HepG2 (cell line): ENCODE measurements at places on chromosomes 5 and 9. TPM values are rescaled to one million over a fixed set of nuclear protein-coding genes. Genes with fewer than 3 reads are reported as not detected.

DNA sequence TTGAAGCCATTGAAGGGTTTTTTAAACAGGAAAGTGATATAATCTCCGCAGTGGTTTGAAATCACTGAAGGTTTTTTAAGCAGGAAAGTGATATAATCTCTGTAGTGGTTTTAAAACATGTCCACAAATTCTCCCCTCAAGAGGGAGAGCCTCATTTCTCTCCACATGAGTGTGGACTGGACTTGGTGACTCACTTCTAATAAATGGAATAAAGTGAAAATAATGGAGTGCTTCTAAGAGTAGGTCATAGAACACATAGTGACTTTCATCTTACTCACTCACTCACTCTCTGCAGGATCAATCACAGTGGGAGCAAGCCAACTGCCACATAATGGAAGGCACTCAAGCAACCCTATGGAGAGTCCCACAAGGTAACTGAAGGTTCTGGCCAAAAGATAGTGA is 12.0 kb downstream of the CTNNAL1 start:
- no peak overlapping the region for H3K4me3 ChIP-seq
- H3K27me3 ChIP-seq = no peaks in the 10 kb centered on the region
- peak overlapping the region; percentile 19 for H3K27ac ChIP-seq
- DNase-seq = peak; percentile 47
- peaks cover 6% of the 10 kb centered on the region; the same call in 1 of the 2 replicates for H3K4me1 ChIP-seq

GRCh38 chr5:37075399-37075950 is 173.7 kb downstream of the CPLANE1 start:
- H3K4me3 ChIP-seq = no peak overlapping the region
- no peak overlapping the region for H3K27ac ChIP-seq
- H3K36me3 ChIP-seq = 0 out of 3 replicates have a peak, but pooled peaks cover 2% of the 10 kb centered on the region
- no peaks in the 10 kb centered on the region for H3K27me3 ChIP-seq
- DNase-seq = no peak
- peaks cover 14% of the 10 kb centered on the region for H3K4me1 ChIP-seq

- DNase-seq = no peak
- H3K36me3 ChIP-seq = no peaks in the 10 kb centered on the region
- H3K4me3 ChIP-seq = no peak overlapping the region
- no peaks in the 10 kb centered on the region for H3K27me3 ChIP-seq
- H3K27ac ChIP-seq = no peak overlapping the region
These were observed 141.7 kb downstream of the NTRK2 start for GRCh38 chr9:84811072-84811750.

GRCh38 chr5:92409134-92409533 is 1026.0 kb upstream of the ARRDC3 start:
- no peaks in the 10 kb centered on the region for H3K27me3 ChIP-seq
- no peak overlapping the region for H3K4me3 ChIP-seq
- no peaks in the 10 kb centered on the region for H3K4me1 ChIP-seq
- DNase-seq = no peak
- H3K36me3 ChIP-seq = no peaks in the 10 kb centered on the region

DNA sequence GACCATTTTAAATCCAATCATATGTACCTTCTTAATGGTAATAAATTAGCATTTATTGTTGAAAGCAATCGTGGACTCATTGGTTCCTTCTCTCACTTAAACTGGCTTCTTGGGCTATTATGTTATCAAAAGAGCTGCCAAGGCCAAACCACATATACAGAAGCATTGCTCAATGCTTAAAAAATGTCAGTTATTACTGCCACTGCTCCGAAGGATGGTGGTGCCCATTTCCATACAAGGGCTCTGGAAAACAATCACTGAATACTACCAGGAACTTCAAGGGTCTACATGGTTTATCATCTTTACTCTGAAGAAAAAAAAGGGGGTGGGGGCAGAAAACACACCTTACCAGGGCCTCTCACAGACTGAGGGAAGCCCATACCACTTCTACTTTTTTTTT is 104.3 kb downstream of the GNAQ start:
- no peaks in the 10 kb centered on the region for H3K36me3 ChIP-seq
- no peak overlapping the region for H3K27ac ChIP-seq
- H3K4me3 ChIP-seq = no peak overlapping the region
- DNase-seq = no peak
- no peaks in the 10 kb centered on the region for H3K4me1 ChIP-seq

The PCDHB2 gene
- 3.6 and 7.1 TPM in 2 replicates for total RNA-seq

The BARHL1 gene
- not detected in 2 replicates for total RNA-seq

DNA sequence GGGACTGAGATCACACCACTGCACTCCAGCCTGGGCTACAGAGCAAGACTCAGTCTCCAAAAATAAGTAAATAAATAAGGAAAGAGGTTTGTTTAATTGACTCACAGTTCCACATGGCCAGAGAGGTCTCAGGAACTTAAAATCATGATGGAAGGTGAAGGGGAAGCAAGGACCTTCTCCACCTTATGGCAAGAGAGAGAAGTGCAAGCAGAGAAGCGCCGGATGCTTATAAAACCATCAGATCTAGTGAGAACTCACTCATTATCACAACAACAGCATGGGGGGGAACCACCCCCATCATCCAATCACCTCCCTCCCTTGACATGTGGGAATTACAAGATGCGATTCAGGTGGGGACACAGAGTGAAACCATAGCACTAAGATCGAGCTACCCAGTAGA is 22.8 kb upstream of the RGMB start:
- no peaks in the 10 kb centered on the region for H3K27me3 ChIP-seq
- DNase-seq = peak; percentile 31
- H3K4me3 ChIP-seq = no peak overlapping the region
- H3K27ac ChIP-seq = no peak overlapping the region
- no peaks in the 10 kb centered on the region for H3K4me1 ChIP-seq

DNA sequence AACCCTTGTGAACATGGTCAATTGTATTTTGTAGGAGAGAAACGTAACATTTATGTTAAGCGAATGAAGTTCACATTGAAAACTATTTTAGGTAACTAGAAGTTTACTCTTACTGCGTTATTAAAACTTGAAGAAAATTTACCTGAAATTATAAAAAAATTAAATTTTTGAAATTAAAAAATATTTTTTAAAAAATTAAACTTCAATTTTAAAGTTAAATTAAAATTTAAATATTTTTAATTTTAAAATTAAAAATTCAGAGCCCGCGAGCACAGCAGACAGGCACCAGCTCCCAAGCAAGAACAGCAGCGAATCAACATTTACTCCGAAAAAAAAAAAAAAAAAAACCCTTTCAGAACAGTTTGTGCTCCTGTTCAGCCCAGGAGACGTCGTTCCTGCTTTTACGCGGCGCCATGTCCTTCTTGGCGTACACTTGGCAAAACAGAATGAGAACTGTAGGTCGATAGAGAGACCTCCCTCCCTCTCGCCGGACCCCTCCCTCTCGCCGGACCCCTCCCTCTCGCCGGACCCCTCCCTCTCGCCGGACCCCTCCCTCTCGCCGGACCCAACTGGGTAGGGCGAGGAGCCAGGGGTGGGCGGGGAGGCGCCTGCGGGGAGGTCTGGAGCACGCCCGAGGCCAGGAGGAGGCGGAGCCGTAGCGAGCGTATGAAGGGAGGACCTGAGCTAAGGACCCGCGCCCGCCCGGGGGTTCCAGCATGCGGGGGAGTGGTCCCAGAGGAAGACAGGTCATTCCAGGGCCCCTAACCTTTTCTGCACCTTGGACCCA is 235.8 kb downstream of the ROR2 start:
- no peak for DNase-seq
- H3K27me3 ChIP-seq = peaks cover 8% of the 10 kb centered on the region; the same call in 1 of the 3 replicates
- H3K4me3 ChIP-seq = no peak overlapping the region
- no peaks in the 10 kb centered on the region for H3K4me1 ChIP-seq

The GMCL2 gene
- total RNA-seq = not detected in 2 replicates

- no peak overlapping the region for H3K27ac ChIP-seq
- no peaks in the 10 kb centered on the region for H3K27me3 ChIP-seq
- no peaks in the 10 kb centered on the region for H3K36me3 ChIP-seq
- H3K4me3 ChIP-seq = no peak overlapping the region
- DNase-seq = no peak
These were observed 34.3 kb downstream of the EPB41L4B start for GRCh38 chr9:109286571-109286977.

DNA sequence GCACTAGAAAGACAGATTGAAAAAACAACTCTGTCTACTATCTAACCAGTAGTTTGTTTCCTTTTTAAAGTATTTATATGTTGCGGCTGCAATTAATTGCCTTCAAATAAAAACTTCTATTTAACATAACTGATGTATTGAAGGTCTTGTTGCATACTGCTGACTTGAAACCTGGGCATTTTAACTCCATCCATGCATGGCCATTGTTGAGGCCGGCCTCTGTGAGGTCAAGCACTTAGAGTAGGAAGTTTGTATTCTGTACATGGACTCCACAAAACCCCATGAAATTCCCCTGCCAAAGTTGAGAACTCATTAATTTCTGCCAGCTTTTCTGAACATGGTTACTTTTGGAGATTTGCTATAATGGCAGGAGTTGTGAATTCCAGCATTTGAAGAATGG is 150.6 kb downstream of the GAS1 start:
- H3K36me3 ChIP-seq = no peaks in the 10 kb centered on the region
- no peak overlapping the region for H3K27ac ChIP-seq
- H3K4me3 ChIP-seq = no peak overlapping the region

GRCh38 chr5:166369346-166369745 is 1922.1 kb upstream of the WWC1 start:
- no peak overlapping the region for H3K4me3 ChIP-seq
- H3K27me3 ChIP-seq = no peaks in the 10 kb centered on the region
- H3K4me1 ChIP-seq = no peaks in the 10 kb centered on the region
- no peaks in the 10 kb centered on the region for H3K36me3 ChIP-seq
- no peak overlapping the region for H3K27ac ChIP-seq
- no peak for DNase-seq

The BSPRY gene
- total RNA-seq = 0.09 and 0.13 TPM in 2 replicates

The FBP2 gene
- not detected in 2 replicates for total RNA-seq

DNA sequence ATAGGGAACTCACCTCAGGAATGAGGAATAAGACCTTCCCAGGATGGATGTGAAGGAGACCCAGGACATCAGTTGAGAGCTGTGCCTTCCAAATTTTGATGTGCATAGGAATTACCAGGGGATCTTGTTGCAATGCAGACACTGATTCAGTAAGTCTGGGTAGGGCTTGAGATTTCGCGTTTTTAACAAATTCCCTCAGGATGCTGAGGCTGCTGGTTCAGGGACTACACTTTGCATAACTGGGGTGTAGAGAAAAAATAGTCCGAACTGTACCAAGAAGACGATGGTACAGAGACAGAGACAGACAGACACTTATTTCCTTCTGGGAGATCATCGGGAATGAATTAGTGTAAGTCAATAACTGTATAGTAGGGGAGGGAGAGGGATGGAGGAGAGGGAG is 82.3 kb upstream of the FREM1 start:
- peaks cover 10% of the 10 kb centered on the region for H3K4me1 ChIP-seq
- no peaks in the 10 kb centered on the region for H3K27me3 ChIP-seq
- no peak overlapping the region; the same call in 1 of the 2 replicates for H3K4me3 ChIP-seq
- DNase-seq = no peak

The PPP1R26 gene
- total RNA-seq = 7.1 and 11.6 TPM in 2 replicates

DNA sequence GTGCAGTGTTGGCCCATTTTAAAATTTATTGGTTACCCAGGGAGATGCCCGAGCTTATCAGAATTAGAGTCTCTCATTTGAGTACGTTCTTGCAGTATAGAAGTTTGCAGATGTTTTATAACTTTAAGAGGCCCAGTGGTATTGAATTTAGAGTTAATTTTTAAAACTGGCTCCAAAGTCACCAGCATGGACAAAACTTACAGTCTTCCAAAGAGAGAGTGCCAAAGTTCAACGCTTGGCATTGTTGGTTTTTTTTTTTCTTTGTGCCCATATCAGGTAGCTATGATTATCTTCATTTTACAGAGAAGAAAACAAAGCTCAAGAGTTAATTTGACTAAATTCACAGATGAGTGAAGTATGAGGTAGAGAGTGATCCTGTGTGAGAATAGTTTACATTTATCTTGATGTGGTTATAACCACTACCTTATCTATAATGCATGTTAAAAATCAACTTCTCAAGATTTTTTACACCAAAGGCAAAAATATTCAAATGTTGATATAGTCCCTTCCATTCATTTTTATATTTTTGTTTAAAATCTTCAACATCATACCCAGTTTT is 273.7 kb upstream of the DMRT1 start:
- no peak overlapping the region for H3K4me3 ChIP-seq
- no peaks in the 10 kb centered on the region for H3K27me3 ChIP-seq
- H3K36me3 ChIP-seq = no peaks in the 10 kb centered on the region
- no peak for DNase-seq

DNA sequence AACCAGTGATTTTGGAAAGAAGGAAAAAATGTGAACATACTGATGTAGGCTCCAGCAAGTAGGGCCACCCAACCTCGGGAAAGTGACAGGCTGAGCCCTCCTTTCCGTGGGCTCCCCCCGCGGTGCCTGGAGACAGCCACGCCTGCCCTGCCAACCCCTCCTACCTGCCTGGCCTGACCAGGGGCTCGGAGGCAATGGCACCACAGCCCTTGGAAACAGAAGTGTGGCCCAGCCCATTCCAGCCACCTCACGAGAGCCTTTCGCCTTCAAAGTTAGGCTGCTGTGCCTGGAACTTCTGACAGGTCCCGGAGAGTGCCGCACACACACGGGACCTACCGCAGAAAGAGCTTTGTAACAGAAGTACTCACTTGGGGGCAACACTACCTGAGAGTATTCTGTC is 49.5 kb upstream of the LRRC14B start:
- no peaks in the 10 kb centered on the region for H3K4me1 ChIP-seq
- no peak for DNase-seq
- no peaks in the 10 kb centered on the region for H3K36me3 ChIP-seq

- H3K36me3 ChIP-seq = no peaks in the 10 kb centered on the region
- H3K4me3 ChIP-seq = no peak overlapping the region
- H3K27ac ChIP-seq = no peak overlapping the region
- DNase-seq = no peak
These were observed 39.8 kb downstream of the EMB start for GRCh38 chr5:50401336-50401735.

The LECT2 gene
- not detected in 2 replicates for total RNA-seq

DNA sequence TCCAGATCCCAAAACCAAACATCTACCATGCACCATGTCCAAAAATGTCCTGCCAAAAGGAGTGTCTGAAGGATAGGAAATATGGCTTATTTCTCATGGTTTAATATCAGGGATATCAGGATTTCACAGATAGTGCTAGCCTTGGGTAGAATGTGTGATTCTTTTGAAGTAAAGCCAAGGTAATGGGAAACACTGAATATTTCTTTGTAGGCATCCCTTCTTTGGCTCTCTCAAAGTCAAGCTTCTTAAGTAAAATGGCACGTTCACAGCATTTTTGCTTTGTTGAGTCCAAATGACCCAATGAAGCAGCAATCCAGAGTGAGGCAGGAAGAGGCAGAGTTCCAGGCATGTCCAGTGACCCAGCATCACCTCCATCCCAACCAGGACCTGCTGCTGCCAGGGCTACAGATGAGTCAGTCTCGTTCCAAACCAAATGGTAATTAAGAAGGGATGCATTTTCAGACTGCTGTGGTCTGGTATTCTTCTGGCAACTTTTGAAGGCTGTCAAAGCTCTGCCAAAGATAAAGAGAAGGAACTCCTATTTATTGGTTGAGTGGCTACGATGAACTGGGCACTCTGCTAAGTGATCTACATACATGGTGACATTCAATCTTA is 678.8 kb upstream of the KLF4 start:
- no peak for DNase-seq
- no peak overlapping the region for H3K4me3 ChIP-seq
- H3K27me3 ChIP-seq = no peaks in the 10 kb centered on the region
- no peaks in the 10 kb centered on the region for H3K36me3 ChIP-seq
- peaks cover 11% of the 10 kb centered on the region for H3K4me1 ChIP-seq
